LNCaP clone FGC (cell line): ENCODE measurements at places on chromosomes 12 and 14.

DNA sequence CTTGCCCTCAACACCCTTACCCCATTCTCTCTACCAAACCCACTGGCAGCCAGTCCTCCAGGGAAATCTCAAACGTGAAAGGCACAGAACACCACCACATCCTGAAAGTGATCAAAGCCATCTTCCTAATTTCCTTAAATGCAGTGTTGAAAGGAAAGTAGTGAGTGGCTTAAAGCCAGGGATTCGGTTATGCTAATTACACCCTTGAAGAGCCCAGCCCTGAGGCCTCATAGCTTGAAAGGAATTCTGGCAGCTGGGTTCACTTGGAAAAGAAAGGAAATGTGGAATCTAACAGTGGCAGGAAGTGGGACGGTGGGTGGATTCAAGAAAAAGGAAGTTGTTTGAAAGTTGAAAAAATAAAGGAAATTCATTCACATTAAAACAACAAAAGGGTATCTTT, 73.0 kb upstream of the FICD start:
- no peak for DNase-seq

- DNase-seq: no peak
These were observed 19.5 kb upstream of the SERPINA1 start for GRCh38 chr14:94407906-94408305.

- DNase-seq: no peak
These were observed 81.1 kb upstream of the CCDC198 start for GRCh38 chr14:57574617-57575288.

DNA sequence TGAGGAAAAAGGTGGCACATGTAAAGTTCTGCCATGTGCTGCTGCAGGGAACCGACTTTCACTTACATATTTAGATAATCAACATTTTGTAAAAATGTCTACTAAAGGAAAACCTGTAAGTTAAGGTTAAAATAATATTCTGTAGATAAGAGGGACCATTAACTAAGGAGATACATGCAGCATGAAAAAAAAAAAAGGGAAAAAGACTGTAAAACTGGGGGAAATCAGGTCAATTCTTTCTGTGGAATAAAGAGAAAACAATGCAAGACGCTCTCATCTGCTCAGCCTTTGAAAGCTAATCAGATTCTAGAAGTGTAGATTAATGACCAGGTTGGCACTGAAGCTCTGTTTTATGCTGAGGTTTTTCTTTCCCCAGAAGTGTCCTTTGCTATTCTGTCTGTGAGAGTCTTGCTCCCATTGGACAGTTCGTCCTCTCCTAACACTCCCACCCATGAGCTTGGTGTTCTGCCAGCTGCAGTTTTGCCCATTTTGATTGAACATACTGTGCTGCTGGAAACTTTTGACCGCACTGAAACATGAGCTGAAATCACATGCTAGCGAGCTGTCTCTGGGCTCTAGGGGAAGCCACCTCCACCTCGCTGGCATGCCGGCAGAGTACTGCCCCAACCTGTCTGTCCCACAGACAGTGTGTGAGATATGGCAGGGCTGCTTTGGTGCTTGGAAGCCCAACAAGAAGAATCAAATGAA, 39.7 kb downstream of the PPTC7 start:
- peak; percentile 98 for DNase-seq

DNA sequence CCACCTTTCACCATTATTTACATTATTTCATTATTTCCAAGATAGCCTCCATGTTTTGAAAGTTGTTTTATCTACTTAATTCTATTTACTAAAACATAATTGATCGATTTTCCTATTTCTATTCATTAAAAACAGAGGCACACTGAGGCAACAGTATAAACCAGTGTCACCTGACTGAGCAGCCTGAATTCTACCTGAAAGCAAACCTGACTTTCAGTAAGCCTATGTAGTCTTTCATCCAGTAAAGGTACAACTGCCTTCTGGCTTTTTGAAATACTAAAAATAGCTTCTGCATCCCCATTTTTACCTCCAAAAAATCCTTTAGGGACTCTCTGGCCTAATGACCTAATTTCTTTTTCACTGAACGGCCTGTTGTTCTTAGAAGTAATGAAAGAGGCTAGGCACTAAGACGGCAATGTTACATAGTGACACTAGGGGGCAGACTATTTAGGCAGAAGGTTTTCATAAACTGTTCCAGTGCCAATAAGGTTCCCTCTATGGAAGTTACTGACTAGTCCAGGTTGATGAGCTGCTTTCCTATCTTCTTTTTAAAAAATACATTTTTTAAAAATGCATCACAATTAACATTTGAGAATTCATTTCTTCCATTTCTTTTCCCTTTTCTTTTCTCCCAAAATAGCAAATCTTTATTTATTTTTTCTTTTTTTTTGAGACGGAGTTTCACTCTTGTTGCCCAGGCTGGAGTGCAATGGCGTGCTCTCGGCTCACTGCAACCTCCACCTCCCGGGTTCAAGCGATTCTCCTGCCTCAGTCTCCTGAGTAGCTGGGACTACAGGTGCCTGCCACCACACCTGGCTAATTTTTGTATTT, 17.5 kb downstream of the ANAPC5 start:
- DNase-seq: peak; percentile 58

DNA sequence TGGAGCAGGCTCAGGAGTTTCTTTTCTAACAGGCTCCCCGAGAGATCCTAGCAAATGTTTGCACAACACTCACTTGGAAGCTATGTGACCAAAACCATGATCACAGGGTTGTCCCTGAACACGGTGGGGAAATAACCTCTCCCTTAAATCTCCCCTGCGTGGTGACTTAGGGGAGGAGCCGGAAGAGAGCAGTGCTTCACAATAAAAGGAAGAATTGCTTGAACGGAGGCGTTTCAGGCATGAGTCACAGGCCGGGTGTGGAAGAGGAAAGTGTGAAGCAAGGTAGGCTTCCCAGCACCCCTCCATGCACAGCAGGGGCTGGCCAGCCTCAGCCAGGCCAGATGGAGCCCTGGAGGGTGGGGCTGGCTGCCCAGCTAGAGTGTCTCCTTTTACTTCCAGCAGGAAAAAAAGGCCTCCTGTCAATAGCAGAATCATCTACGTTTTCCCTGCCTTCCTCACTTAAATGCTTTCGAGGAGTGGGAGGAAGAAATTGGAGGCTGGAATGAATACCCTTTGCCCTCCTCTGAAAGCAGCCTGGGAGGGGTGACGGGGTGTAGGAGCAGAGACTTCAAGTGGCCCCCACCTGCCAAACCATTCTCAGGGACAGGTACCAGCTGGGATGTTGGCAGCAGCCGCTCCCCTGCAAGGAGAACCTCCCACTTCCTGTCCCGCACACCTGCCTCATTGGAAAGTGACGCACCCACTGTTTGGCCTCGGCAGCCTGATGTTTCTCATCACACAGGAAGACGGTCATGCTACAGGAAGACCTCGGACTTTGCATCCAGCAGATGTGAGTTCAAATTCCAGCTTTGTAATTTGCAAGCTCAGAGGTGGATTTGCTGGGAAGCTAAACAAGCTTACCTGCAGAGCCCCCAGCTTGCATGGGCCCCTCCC, 30.1 kb upstream of the PPP2R5C start:
- DNase-seq: no peak

DNA sequence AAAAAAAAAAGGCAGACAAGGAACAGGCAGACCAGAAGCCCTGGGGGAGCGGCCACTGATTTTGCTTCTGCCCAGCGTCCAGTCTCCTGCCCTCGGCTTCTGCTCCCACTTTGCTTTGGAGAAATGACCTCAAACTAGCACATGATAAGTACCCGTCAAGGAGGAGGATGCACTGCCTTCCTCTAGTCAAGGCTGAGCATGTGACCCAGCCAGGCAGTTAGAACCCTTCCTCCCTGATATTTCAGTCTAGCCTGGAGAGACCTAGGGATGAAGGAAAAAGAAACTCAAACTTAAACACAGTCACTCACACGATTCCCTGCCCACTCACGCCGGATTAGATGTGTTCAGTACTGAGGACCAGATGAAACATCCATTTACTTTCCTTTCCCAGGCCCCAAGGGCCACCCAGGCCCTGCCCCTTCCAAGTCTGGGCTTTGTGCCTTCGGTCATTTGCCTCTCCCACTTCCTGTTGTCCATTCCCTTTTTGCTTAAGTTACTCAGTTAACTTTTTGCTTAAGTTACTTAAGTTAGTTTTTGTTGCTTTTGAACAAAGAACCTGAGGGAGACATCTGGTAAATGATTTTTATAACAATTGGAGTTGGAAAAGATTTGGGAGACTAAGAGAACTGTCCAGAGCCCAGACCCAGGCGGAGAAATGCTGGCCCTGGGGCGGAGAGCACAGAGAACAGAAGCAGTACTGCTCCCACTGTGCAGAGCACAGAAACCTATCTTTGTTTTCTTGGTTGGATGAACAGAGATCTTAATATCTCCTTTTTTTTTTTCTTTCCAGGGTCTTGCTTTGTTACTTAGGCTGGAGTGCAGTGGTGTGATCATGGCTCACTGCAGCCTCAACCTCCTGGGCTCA, 23.0 kb upstream of the TTC7B start:
- DNase-seq: no peak

DNA sequence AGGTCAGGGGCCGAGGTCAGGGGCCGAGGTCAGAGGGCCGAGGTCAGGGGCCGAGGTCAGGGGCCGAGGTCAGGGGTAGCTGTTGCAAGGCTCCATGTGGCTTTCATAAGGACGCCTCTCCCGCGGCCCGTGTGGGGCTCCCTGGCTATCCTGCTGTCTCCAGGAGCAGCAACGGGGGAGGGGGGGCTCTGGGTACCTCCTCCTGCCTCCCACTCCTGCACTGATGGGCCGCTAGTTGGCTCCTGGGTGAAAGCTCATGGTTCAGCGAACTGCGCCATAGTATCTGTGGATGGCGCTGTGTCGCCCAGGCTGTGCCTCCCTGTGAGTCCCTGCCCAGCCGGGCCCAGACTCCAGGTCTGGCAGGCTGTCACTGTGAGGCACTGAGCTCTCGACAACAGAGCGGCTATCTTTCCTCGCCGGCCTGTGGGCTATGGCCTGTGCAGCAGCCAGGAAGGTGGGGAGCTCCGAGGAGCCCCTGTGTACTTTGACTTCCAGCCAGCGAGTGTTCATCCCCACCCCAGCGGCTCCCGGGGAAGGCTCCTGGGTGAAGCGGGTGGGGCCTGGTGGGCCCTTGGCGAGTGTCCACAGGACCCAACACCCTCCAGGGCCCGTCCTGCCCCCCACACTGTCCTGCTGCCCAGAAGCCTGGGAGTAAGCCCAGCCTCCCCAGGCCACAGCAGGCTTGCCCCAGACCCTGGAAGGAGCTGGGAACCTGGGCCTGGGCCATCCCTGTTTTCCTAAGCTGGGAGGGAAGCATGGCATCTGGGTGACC, 8.1 kb downstream of the RFLNA start:
- no peak for DNase-seq

DNA sequence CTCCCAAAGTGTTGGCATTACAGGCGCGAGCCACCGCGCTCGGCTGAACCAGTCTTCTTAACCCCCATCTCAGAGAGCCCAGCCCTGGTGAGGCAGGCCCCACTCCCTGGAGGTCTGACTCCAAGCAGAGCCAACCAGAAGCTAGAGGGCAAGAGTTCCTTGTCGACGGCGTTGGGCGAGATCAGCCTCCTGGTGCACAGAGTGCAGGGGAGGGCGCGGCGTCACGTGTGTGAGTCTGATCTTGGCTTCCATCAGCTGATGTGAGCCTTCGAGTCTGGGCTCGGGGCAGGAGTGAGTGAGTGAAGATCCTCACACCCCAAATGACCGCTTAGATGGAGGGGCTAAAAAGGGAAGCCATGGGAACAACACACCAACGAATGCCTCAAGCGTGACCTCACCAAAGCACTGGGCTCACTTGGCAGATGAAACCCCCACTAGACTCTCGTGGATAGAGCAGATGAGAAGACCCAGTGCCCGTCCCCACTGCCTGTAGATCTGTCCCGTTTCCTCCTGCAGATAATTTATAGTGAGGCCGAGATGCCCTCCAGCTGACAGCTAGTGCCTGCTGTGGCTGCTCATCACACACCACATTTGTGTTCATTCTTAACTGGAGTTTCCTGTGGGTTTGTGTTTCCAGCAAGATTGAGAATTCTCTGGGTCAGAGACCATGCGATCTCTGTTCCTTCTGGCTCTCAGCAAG, 28.6 kb upstream of the ADGRD1 start:
- DNase-seq: no peak

DNA sequence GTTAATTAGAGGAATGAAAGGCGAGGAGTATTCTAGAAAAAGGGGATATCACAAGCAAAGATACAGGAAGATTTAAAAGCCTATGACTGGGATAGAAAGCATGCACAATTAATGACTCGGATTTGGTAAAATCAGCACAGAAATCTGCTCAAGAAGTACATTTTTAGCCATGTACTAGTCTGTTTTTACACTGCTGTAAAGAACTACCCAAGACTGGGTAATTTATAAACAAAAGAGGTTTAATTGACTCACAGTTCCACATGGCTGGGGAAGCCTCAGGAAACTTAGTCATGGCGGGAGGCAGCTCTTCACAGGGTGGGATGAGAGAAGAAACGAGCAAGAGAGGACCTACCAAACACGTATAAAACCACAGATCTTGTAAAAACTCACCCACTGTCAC, 716.3 kb upstream of the MDGA2 start:
- DNase-seq: no peak

DNA sequence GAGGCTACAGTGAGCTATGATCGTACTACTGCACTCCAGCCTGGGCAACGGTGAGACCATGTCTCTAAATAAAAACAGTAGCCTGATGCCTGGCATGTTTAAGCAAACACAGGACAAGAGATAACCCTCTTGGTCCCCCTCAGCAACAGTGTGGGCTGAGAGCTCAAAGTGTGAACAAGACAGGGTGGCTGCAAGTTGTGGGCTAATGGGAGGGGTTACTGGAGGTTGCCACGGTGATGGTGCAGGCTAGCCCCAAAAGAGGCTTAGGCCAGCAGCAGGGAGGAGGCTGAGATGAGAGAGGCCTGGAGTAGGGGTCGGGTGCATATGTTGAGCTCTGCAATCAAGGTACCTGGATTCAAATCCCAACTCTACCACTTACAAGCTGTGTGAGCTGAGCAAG, 3.4 kb upstream of the LGMN start:
- no peak for DNase-seq

- no peak for DNase-seq
These were observed 13.8 kb upstream of the KCNJ8 start for GRCh38 chr12:21788089-21788983.

- no peak for DNase-seq
These were observed 80.4 kb downstream of the PTCSC3 start for GRCh38 chr14:36096090-36096489.

GRCh38 chr12:12376646-12377448, 20.0 kb downstream of the BORCS5 start:
- peak; percentile 86 for DNase-seq

- DNase-seq: no peak
These were observed 4.4 kb upstream of the GPHN start for GRCh38 chr14:66503532-66503931.

- no peak for DNase-seq
These were observed 133.2 kb downstream of the PRKCH start for GRCh38 chr14:61454545-61454944.

- DNase-seq: no peak
These were observed 125.2 kb downstream of the MED13L start for GRCh38 chr12:116152268-116152667.
